ENCODE measurements at places on chromosomes 3 and 15.

GRCh38 chr3:169657351-169658124 is 6.0 kb downstream of the MECOM start:
- no peak for DNase-seq

DNA sequence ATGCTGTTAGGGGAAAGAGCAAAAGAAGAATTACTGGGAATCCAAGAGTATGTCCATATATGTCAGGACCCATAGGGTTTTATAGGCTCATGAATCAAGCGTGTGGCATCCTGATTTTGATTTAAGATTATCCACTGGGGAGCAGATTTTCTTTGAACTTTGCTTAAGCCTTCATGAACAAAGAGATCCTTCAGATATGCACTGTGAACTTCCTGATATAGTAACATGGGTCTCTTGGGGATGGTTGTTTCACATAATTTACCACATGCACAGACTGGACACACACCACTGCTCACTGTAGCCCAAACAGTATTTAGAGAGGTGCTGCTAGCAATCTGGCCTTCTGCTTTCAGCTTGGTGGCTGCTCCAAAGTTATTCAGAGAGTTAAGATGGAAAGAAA is 200.9 kb upstream of the ZPLD1 start:
- no peak for DNase-seq

- DNase-seq: no peak
Measured at GRCh38 chr3:60101621-60102020, 1051.8 kb upstream of the CFAP20DC start.

DNA sequence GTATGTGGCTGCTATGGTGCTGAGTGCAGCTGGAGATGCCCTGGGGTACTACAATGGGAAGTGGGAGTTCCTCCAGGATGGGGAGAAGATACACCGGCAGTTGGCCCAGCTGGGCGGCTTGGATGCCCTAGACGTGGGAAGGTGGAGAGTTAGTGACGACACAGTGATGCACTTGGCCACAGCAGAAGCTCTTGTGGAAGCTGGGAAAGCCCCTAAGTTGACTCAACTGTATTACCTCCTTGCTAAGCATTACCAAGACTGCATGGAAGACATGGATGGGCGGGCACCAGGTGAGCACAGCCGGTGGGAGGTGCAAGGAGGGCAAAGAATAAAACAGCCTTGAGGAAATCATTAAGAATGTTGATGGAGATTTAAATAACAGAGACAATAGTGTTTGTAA is 2.9 kb downstream of the ADPRH start:
- no peak for DNase-seq

DNA sequence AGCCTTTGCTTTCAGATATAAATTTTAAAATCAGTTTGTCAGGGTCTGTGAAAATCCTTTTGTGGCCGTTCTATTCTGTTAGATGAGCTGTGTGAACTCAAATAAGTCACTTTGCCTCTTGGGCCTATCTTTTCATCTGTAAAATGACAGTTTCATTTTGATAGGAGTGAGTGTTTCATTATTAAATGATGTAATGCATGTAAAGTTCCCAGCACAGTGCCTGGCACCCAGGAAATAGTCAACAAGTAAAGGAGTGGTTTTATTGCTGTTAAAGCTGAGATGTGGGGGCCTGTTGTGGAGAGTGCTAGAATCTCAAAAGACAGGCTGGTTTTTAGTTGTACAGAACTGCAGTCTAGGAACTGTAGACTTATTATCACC is 394.5 kb upstream of the CFAP20DC start:
- no peak for DNase-seq

DNA sequence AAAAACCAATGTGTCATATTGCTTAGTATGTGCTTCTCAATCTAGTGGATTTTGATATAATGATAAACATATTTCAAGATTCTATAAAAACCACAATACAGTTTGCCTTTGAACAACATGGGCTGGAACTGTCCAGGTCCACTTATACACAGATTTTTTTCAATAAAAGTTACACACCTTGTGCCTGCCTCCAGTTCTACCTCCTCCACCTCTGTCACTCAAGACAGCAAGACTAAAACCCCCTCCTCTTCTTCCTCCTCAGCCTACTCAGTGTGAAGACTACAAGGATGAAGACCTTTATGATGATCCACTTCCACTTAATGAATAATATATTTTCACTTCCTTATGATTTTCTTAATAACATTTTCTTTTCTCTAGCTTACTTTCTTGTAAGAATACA is 5.7 kb downstream of the SETD2 start:
- DNase-seq: no peak

DNA sequence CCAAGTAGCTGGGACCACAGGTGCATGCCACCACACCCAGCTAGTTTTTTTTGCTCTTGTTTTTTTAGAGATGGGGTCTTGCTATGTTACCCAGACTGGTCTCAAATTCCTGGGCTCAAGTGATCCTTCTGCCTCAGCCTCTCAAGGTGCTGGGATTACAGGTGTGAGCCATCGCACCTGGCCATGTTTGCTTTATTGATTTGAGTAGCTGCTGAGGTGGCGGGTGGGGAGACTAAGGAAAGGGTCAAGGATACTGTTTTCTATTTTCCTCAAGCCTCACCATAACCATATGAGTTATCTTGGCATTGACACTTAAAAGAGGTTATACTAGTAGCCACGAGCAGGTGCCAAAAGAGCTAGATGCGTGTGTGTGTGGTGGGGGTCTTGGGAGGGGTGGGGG is 39.0 kb downstream of the CYFIP1 start:
- DNase-seq: no peak

DNA sequence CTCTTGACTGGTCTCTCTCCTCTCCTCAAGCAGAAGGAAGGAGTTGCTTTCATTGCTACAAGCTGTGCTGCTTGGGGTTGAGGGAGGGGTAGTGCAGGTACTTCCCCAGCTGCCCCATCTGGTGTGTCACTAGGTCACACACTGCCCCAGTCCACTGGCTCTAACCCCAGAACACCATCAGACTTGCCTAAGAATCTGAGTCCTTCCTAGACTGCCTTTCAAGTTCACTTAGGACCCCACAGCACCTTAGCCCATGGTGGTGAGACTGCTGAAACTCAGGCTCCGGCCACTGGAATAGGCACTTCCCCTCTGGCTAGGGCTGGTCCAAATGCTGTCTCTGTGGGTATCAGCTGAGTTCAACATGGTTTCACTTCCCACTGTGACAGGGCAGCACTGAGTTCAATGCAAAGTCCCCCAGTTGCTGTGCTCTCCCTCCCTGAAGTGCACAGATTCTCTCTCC is 279.7 kb upstream of the GOLGA6L4 start:
- no peak for DNase-seq

DNA sequence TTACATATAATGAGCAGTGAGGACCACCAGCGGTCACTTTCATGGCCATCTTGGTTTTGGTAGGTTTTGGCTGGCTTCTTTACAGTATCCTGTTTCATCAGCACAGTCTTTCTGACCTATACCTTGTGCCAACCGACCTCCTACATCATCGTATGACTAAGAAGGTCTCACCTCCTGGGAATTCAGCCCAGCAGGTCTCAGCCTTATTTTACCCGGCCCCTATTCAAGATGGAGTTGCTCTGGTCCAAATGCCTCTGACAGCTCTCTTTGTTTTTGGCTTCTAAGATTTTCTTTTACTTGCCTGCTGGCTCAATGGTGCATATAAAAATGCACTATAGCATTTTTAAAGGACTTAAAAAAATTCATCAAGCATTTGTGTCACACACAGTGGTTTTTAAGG is 3.2 kb upstream of the MME start:
- DNase-seq: no peak

DNA sequence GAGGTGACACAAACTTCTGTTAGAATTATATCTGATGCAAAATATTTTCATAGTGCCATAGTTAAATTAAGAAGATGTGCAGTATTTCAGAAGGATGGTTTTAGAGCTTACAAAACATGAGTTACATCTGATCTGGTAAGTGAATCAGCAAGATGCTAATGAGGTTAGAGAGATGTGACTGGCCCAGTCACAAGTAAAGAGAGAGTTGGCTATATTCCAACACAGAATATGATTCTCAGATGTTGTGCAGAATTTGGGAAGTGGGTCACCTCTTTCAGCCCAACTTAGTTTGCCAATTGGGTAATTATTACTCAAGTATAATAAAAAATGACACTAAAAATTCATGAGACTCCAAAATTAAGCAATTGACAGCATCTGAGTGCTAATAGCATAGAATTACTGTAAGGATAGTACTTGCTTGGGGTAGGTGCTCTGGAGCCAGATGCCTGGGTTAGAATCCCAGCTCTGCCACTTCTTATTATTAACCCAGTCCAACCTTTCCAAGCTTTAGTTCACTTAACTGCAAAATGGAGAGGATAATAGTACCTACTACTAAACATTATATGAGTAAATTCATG is 30.8 kb downstream of the P2RY1 start:
- DNase-seq: no peak

GRCh38 chr3:27594096-27594690 is 110.0 kb upstream of the SLC4A7 start:
- no peak for DNase-seq

GRCh38 chr3:40427045-40427669 is 30.0 kb upstream of the RPL14 start:
- DNase-seq: no peak

- DNase-seq: no peak
Measured at GRCh38 chr3:94110854-94111253, 48.0 kb downstream of the NSUN3 start.

DNA sequence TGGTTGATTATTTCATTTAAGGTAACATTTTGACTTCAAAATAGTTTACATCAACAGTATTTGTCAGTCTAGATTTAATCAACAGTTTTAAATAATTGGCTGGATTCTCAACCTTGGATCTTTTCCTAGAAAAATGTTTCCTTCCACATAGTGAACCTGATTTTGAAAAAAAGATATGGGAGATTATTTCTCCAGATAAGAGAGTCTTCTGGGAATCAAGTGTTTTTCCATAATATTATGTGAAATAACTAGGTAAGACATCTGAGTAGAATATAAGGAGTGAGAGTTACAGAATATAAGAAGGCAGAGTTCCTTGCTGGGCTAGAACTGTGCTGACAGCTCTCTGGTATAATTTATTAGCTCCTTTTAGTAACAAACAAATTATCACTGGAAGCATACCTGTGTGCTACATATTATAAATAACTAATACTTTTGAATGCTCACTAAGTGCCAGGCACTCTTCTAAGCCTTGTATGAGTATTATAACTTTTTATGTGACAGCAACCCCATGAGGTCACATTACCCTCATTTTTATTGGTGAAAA is 18.8 kb upstream of the TNFSF10 start:
- DNase-seq: no peak

GRCh38 chr3:16865335-16865734 is 19.4 kb upstream of the PLCL2 start:
- DNase-seq: no peak

GRCh38 chr3:53795176-53795575 is 51.0 kb downstream of the CHDH start:
- no peak for DNase-seq

- DNase-seq: no peak
Measured at GRCh38 chr3:115272036-115272824, 125.1 kb upstream of the ZBTB20 start.

DNA sequence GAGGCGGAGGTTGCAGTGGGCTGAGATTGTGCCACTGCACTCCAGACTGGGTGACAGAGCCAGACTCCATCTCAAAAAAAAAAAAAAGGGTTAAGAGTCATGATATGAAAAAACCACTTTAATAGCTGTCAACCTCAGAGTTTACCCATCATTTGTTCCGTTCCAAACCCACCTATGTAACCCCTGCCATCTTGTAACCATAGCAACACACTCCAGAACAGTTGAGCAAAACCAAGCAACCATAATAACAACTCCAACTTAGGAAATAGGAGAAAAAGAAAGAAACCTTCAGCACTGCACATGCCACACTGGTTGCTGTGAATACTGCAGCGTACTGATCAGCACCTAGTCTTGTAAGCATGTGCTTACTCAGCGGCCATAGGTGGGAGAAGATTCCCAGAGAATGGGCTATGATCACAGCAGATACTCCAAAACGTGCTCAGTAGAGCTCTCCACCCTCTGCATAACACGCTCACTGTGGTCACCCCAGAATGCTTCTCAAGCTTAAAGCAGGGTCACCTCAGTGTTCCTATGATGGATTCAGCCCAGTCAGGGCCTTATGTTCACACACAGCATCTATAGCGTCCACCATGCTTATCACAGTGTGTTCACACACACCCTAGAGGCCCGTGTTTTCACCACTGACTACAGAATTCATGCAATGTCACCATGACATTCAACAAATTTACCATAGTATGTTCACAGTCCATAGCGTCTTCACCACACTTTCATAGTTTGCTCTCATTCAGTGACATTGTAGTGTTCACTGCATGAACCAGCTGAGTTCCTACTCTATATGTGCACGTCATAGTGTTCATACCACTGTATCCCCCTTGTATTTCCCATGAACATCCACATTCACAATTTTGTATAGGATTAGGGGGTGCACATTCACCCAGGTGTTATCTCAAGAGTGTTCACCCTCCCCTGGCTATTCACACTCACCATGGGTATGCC is 6.5 kb upstream of the CILP start:
- no peak for DNase-seq

DNA sequence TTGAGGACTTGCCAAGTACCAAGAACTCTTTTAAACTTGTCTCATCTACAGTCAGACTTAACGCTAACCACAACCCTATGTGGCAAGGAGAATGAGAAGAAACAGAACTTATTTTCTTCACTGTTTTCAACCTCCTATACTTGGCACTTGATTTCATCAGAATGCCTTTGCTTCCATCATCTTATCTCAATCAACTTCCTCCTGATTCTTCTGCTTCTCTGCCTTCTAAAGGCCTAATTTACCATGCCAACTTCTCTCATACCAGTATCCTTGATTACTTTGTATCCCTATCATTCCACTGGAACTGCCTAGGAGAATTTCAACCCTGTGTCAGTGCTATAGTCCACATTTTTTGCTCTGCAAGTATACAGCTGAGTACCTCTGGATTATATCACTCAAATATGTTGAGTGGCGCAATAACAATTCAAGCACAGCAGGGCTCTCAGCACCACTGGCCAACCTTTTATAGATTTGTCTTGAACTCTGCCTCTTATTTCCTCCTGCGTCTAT is 413.6 kb downstream of the ROBO1 start:
- no peak for DNase-seq

DNA sequence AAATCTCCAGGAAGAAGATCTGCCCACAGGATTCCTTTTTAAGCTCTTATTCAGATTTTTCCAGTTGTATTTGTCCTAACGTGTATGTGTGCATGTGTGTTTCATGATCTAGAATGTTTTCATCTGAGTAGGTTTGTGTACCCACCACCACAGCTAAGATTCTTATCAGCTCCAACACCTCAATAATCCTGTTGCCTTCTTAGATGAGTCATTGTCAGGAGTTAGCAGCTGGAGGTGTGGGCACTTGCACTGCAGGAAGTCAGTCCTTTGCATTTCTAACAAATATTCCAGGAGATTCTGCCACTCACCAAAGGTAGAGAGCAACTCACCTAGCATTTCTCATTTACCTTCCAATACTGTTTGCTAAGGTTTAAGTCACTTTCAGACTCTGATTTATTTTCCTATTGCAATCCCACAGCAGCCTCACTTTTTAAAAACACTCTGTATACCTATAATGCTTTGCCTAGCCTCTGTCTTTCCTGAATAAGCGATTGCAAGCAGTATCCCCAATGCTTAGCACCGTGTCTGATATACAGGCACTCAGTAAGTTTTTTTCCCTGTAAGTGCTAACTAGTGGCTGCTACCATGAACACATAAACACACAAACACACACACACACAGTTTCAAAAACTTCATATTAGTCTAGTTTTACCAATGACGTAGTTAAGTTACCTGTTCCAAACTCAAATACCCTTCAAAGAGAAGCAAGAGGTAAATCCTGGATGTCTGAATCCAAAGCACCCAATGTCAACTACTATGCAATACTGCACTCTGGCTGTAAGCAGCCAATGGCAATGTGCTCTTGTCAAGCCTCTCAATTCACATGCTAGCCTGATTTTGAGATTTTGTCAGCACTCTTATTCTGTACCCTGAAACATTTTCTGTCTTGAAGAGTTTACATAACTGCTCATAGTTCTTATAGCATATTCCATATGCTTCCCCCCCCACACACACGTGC is 713.5 kb upstream of the LMCD1 start:
- no peak for DNase-seq

Data from stimulated activated CD4-positive, alpha-beta T cell treated with anti-CD3 and anti-CD28 coated beads, TNF-alpha, amount 100 ng/mL, for 1 hour (primary cell).